ENCODE measurements at places on chromosomes 12 and 14.

DNA sequence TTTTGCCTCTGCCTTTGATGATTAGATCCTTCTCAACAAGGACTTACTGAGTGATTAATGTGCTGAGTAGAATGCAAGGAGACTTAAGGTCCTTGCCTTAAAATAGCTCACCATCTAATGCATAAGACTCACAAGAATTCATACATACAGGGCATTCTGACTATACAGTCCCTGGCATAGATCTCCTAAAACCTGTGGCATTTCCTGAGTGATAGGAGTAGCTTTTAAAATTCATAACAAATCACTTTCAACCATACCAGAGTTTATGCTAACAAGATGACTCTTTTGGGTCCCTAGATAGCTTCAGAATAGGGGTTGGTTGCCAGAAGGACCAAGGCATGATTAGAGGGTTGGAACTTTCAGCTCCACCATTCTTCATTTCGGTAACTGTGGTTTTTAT, 48.8 kb downstream of the STXBP6 start:
- H3K36me3 ChIP-seq = no peaks in the 10 kb centered on the region
- H3K4me3 ChIP-seq = no peak overlapping the region
- H3K4me1 ChIP-seq = no peaks in the 10 kb centered on the region
- H3K27ac ChIP-seq = no peak overlapping the region

GRCh38 chr12:23887055-23887835, 62.2 kb downstream of the SOX5 start:
- no peak overlapping the region for H3K27ac ChIP-seq
- H3K36me3 ChIP-seq = no peaks in the 10 kb centered on the region
- H3K4me1 ChIP-seq = no peaks in the 10 kb centered on the region
- no peaks in the 10 kb centered on the region for H3K27me3 ChIP-seq
- no peak overlapping the region for H3K4me3 ChIP-seq

GRCh38 chr12:2447861-2448260, 346.9 kb upstream of the FKBP4 start:
- no peak overlapping the region for H3K27ac ChIP-seq
- no peak overlapping the region for H3K4me3 ChIP-seq
- no peak for DNase-seq
- peaks cover 10% of the 10 kb centered on the region for H3K36me3 ChIP-seq

- no peak overlapping the region for H3K27ac ChIP-seq
- H3K4me1 ChIP-seq = no peaks in the 10 kb centered on the region
- H3K36me3 ChIP-seq = no peaks in the 10 kb centered on the region
- H3K27me3 ChIP-seq = no peaks in the 10 kb centered on the region
These were observed 541.2 kb downstream of the RPS29 start for GRCh38 chr14:49044981-49045380.

GRCh38 chr12:28172434-28173030, 17.7 kb upstream of the CCDC91 start:
- H3K27me3 ChIP-seq = no peaks in the 10 kb centered on the region
- H3K36me3 ChIP-seq = no peaks in the 10 kb centered on the region
- H3K4me1 ChIP-seq = no peaks in the 10 kb centered on the region
- no peak overlapping the region for H3K4me3 ChIP-seq
- no peak for DNase-seq

DNA sequence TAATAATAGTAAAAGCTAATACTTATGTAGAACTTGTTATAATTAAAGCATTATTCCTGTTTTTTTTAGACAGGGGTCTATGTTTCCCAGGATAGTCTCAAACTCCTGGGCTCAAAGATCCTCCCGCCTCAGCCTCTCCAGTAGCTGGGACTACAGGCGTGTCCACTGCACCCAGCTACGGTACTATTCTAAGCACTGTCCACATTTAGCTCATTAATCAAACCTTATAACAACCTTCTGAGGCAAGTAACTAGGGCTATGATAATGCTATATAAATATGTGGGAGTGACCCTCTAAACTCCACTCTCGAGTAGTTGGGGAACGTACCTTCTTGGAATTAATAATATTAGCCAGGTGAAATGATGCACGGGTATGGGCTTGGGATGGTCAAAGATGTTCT, 60.7 kb upstream of the NR2C1 start:
- no peak overlapping the region for H3K4me3 ChIP-seq
- H3K36me3 ChIP-seq = peaks cover 3% of the 10 kb centered on the region
- no peak overlapping the region for H3K27ac ChIP-seq

DNA sequence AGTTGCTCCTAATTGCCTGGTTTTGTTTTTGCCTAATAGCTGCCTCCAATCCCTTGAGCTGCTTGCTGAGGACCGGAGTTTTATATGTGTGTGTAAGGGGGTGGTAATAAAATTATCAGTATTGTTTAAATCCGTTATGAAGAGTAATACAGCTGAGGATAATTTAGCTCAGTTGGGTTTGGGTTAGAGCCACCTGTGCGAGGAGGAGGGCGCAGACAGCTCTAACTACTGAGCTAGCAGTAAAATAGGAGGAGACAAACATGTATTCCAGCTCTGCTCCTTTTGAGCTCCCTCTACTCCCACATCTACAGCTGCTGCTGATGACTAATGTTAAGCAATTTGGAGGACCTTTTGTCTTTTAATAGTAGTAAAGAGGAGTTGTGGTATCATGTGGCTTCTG, 61.5 kb downstream of the SPATS2 start:
- no peaks in the 10 kb centered on the region for H3K4me1 ChIP-seq
- H3K36me3 ChIP-seq = peaks cover 3% of the 10 kb centered on the region
- no peaks in the 10 kb centered on the region for H3K27me3 ChIP-seq
- H3K4me3 ChIP-seq = no peak overlapping the region
- no peak overlapping the region for H3K27ac ChIP-seq
- no peak for DNase-seq

DNA sequence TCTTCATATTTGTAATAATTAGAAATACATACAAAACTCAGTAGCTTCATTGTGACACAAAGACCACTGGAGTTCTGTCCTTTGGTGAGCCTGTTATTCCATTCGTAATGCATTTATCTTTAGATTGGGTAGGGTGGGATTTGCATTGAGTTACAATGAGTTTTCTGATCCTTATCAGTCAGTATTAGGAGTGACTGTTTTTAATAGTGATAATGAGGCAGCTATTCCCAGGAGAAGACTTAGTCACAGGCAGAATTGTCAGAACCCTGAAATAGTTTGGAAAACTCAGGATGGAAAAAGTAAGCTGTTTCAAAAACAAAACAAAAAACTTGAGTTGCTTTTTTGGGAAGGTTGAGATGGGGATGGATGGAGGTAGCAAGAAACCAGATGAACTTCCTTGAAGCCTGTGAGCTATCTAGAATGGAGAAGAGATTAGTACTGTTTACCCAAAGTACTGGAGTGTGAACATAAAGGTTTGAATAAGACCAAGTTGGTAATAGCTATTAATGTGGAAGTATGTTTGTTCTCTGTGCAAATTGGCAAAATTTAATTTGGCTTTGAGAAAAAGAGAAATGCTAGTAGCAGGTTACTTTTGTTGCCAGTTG, 38.6 kb downstream of the FBXO34 start:
- no peaks in the 10 kb centered on the region for H3K27me3 ChIP-seq
- no peaks in the 10 kb centered on the region for H3K36me3 ChIP-seq
- DNase-seq = no peak
- H3K27ac ChIP-seq = no peak overlapping the region

DNA sequence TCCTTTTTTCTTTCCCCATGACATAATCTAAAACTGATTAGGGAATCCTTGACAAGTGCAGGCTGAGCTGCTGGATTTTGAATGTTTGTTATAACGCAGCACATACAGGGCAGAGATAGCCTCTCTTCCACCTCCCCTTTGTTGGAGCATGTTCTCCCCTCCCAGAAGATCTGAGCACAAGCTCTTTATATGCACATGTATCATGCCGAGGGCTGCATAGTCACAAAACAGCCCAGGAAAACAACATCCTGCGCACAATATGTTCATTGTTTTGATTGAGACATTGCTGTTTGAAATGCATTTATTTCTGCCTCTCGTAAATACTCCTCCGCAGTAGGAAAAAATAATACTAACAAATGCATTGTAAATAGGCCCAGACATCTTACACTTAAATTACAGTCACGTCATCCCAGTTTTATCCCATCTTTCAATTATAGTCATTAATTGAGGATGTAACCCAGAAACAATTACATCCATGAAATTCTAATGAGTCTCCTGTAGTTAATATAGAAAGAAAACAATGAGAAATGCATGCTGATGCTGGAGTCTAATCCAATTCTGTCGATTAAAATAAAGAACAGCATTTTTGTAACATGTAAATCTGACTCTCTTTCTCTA, 401.8 kb downstream of the BTG1 start:
- H3K27me3 ChIP-seq = no peaks in the 10 kb centered on the region
- no peak for DNase-seq
- no peak overlapping the region for H3K4me3 ChIP-seq
- H3K36me3 ChIP-seq = no peaks in the 10 kb centered on the region
- H3K27ac ChIP-seq = no peak overlapping the region

Data from ascending aorta (tissue), 2 donors.